ENCODE measurements at places on chromosomes 7 and 10.

GRCh38 chr10:78933828-78934531 is 134.8 kb upstream of the ZMIZ1 start:
- no peak for DNase-seq

GRCh38 chr7:78487464-78487863 is 688.9 kb downstream of the PHTF2 start:
- no peak for DNase-seq

GRCh38 chr10:102597131-102597991 is 46.9 kb upstream of the TRIM8 start:
- DNase-seq, result peak; percentile 60

- DNase-seq, result no peak
Observed at GRCh38 chr7:151658778-151659177, 139.1 kb upstream of the RHEB start.

- no peak for DNase-seq
Observed at GRCh38 chr10:78846760-78847159, 222.0 kb upstream of the ZMIZ1 start.

DNA sequence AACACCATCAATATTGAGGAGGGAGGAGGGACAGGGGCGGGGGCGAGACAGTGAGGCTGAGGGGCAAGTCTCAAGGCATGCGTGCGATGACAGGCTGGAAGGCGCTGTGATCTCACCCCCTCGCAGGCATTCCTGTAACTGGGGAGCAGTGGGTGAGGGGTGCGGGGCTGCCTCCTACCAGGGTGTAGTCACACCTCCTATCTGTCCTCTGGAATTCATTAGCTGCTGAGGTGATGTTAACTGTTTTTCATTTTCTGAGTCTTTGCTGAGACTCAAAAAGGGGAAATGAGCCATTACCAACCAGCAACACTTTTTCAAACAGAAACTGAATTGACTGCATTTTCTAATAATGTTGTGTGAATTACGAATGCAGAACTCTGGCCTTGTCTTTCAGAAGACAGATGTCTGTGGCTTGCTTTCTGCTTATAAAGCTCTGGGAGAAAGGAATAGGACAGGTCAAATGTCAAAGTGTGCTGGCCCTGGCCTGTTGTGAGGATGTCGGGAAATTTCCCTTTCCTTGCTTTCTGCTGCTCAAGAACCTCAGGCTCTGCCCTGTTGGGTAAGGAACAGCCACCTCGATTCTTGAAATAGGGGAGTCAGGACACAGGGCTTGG is 23.7 kb upstream of the CDH23 start:
- peak; percentile 12 for DNase-seq

GRCh38 chr10:29583674-29584073 is 51.1 kb downstream of the SVIL start:
- DNase-seq, result no peak

- DNase-seq, result no peak
Observed at GRCh38 chr10:58173391-58173790, 94.3 kb downstream of the IPMK start.

DNA sequence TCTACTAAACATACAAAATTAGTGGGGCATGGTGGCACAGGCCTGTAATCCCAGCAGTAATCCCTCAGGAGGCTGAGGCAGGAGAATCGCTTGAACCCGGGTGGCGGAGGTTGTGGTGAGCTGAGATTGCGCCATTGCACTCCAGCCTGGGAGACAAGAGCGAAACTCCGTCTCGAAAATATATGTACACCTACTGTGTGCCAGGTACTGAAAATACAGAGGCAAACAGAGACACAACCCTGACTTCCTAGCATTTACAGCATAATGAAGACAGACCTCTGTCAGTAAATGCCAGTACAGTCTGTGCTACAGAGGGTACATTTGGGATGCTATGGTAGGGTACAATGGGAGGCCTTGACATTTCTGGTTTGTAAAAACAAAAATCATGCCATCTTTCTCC is 66.6 kb downstream of the ABCC2 start:
- no peak for DNase-seq
